T47D (cell line): ENCODE measurements at places on chromosomes 13 and 19.

GRCh38 chr13:70829748-70830147 lies 721.5 kb upstream of the KLHL1 start:
- DNase-seq, result no peak

- no peak for DNase-seq
Observed at GRCh38 chr13:39590466-39591036, 12.4 kb downstream of the LHFPL6 start.

DNA sequence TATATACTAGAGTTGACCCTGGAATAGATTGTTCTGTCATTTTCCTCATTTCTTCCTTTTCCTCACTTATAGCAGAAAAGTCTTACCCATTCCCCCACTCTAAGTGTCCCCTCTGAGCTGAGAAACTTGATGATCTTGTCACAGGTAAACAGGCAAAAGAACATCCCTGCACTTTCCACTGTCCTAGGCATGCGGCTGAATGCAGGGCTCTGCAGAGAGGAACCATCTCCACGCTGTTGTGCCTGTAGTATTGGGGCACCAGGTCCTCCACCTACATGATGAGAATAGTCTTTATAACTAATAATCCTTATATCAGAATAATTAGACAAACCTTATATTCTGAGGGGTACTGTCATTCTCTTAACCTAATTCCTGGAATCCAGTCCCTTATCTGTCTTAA lies 211.3 kb downstream of the RBM26 start:
- no peak for DNase-seq

- no peak for DNase-seq
Observed at GRCh38 chr19:33387351-33388230, 14.1 kb downstream of the CEBPG start.

DNA sequence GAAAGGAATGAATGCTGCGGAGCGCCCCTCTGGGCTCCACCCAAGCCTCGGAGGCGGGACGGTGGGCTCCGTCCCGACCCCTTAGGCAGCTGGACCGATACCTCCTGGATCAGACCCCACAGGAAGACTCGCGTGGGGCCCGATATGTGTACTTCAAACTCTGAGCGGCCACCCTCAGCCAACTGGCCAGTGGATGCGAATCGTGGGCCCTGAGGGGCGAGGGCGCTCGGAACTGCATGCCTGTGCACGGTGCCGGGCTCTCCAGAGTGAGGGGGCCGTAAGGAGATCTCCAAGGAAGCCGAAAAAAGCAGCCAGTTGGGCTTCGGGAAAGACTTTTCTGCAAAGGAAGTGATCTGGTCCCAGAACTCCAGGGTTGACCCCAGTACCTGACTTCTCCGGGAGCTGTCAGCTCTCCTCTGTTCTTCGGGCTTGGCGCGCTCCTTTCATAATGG lies 8.6 kb downstream of the PDX1 start:
- no peak for DNase-seq

DNA sequence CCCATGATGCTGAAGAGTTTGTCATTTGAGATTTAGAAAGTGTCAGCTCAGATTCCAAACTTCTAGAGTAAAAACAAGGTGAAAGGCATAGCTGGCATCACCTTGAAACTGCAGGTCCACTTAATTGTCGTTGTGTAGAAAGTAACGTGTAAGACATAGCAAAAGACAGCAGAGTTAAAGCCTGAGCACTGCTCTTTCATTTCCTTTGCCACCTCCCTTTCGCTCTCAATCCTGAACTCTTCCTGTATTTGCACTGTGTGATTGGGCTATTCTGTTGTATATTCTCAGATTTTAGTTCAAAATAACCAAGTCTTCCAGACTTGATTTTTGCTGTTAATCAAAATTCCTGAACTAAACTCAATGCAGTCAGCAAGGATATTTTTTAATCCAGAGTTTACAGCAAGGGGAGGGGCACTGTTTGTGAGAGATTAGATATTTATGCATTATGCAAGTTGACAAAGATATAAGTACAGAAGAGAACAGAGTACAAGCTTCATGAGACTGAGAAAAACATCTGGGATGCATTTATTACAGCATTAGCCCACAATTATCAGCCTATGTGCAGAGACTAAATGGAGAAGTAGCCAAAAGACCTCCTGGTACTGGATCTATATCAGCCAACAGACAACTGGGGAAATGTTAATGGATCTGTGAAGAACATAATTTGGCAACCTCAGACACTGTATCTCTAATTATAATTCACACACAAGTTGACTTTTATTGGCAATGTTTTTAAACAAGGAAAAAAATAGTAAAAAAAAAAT lies 328.6 kb downstream of the SUCLA2 start:
- DNase-seq, result no peak

DNA sequence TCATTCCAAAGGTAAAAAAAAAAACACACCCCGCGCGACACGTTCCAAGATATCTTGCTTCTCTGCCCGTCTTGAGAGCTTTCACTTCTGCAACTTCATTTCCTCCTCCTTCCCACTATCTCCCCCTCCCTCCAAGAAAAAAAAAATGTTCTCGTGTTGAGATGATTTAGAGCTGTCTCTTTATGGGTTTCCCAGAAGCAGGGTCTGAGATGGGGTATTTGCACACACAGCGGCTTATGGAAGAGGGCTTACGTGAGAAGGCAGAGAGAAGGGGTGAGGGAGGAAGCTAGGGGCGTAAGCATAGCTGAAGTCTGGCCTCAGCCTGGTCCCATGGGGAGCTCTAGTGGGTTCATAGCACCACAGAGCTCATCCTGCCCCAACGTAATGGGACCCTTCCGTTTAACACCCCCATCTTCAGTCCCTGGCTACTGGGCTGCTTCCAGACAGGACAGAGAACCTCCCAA lies 31.3 kb upstream of the USE1 start:
- no peak for DNase-seq

DNA sequence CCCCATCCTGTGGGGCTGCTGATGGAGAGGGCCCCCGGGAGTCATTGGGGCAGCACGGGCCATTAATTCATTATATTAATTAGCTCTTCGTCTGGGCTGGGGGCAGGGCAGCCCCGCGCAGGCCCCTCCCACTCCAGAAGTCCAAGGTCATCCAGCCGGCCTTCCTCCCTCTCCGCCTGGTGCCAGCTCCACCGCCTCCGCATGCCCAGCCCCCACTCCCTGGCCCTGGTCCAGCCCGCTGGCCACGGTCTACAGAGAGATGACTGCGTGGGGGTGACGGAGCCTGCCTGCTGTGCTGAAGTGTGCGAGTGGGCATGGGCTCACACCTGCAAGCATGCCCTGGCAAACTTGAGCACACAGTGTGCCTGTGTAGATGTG lies 8.8 kb downstream of the IGLON5 start:
- no peak for DNase-seq

DNA sequence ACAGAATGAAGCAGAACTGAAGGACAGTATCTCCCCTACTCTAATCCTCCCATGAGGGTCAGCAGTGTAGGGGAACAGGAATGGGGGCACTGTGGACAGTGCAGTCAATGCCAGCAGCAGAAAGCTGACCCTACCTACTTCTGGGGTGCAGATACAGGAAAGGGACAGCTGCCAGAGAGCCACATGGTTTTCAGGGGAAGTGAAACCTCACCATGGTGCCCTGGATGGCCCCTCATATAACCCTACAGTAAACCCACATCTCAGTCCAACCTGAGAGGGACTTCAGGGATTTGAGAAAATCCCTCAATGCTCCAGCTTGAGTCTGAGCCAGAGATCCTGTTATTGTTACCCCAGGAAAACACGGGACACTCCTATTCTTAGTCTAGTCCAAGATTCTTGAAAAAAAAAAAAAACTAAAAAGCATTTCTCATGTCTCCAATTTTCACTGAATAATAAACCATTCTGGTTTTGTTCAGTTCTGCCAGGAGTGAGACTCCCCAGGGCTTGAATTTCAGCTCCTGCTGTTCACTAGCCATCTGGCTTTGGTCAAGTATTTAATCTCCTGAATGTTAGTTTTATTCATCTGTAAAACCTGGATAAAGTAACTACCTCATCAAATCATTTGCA lies 511.6 kb upstream of the ARGLU1 start:
- DNase-seq, result no peak

- no peak for DNase-seq
Observed at GRCh38 chr13:97268772-97269171, 46.6 kb downstream of the MBNL2 start.

- DNase-seq, result no peak
Observed at GRCh38 chr13:36536546-36536945, 104.3 kb downstream of the CCNA1 start.

DNA sequence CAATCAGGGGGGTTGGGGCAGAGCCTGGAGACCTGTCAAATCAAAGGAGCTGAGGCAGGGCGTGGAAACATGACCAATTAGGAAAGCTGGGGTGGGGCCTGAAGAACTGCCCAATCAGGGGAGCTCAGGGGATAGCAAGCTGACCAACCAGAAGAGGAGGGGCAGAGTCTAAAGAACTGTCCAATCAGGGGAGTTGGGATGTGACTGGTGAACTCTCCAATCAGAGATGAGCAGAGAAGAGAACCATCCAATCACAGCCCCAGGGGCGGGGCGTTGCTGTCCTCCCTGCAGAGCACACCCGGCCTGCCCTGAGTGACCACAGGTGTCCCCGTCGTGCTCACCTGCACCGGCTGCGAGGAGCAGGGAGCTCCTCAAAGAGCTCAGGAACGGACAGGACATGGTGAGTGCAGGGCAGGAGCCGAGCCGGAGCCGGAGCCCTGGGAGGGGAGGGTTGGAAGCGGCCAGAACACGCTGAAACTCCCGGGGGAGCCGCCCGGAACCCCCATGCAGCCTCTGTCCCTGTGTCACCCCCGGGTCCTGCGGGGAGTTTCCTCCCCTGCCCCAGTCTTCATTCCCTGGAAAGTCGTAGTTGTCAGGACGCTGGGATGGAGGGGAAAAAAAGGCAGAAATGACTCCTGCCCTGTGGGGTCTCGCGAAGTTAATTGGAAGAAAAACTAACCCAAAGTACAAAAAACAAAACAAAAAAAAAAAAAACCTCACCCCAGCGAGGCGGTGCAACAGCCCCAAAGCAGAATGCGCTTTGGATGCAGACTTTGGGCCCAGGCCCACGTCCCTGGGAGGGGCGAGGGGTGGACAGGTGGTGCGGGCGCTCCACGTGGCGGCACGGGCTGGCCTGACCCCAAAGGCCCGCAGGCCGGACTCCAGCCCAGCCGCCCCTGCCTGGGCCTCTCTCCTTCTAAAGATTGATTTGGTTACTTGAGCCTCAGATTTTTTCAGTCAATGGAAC lies at the start of gene ZNF556:
Gene ZNF556 (plus strand): TSS at position 311 of the 967 bp plus-strand sequence. CDS start 87 bp downstream, at position 398.
- DNase-seq, result peak; percentile 97

DNA sequence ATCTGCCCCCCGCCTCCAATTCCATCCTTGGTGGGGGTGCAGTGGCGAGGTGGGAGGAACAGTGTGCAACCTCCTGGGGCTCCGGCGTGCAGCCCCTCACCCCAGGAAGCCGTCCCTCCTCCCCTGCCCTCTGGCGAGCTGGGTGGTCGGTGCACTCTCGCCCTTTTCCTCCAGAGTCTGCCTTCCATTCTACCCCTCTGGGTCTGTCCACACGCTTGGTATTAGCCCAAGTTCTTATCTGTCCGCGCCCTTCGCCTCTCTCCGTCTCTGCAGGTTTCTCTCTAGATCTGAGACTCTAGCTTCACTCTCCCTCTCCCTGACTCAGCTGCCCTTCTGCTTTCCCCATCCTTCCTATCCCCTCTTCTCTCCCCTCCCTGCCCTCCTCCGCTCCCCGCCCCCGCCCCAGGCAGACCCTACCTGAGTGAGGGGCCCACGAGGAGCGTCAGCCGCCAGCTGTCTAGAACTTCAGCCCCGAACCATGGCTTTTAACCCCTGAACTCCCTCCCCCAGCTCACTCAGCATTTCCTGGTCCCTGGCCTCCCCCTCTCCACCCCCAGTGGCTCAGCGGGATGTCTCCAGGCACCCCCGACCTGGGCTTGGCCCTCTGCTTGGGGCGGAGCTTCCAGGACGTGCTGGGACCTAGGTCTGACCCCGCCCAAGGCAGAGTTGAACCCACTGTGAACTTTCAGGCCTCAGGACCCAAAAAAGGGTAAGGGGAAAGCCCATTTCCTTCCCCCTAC lies 499 bp upstream of the KLK13 start:
- no peak for DNase-seq

- peak; percentile 14 for DNase-seq
Observed at GRCh38 chr13:31328549-31329235, 128.9 kb downstream of the B3GLCT start.

GRCh38 chr13:24272452-24273161 lies 36.8 kb upstream of the C1QTNF9 start:
- DNase-seq, result no peak

DNA sequence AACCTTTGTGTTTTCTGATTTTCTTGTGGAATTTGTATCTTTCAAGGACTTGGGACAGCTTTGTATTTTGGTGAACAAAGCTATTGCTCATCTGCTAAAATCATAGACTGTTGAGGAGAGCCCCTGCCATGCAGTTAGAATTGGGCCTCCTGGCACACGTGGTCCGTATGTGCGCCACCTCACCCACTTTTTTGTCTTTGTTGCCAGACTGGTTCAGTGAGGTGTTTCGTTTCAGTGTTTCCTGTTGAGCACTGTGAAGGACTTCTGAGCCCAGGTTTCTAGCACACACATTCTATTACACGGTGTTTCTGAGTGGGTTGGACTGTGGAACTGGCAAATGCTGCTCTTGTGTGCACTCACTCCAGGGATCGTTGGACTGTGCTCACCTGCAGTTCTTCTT lies 37.6 kb upstream of the RNF113B start:
- peak; percentile 89 for DNase-seq

GRCh38 chr13:49806126-49806536 lies 13.6 kb upstream of the KPNA3 start:
- DNase-seq, result no peak

GRCh38 chr13:44651209-44651608 lies 75.1 kb upstream of the TSC22D1 start:
- DNase-seq, result no peak

- DNase-seq, result peak; percentile 68
Observed at GRCh38 chr13:97344265-97345175, 89.4 kb upstream of the RAP2A start.

DNA sequence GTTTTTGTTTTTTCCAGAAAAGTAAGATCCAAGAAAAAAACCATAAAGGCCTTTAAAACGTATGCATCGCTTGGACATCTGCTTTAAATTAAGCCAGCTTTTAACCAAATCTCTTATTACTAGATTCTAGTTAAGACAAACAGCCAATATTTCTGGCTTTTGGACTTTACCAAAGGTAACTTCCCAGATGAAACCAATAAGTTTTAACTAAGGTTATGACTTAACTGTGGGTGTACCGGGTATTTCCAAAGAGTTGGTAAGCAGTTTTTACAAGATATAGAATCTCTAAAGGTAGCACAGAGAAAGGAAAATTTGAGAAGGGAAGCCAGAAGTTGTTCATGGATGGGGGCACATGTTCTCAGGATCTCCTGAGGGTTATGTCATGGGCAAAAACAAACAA lies 34.0 kb downstream of the CEACAM1 start:
- no peak for DNase-seq

- DNase-seq, result no peak
Observed at GRCh38 chr13:37539170-37539569, 59.4 kb downstream of the POSTN start.

GRCh38 chr13:30827578-30827925 lies 78.5 kb upstream of the MEDAG start:
- DNase-seq, result no peak
